ENCODE measurements at places on chromosomes 13 and 19.

- no peak for DNase-seq
Observed at GRCh38 chr13:99433543-99434075, 67.7 kb upstream of the TM9SF2 start.

DNA sequence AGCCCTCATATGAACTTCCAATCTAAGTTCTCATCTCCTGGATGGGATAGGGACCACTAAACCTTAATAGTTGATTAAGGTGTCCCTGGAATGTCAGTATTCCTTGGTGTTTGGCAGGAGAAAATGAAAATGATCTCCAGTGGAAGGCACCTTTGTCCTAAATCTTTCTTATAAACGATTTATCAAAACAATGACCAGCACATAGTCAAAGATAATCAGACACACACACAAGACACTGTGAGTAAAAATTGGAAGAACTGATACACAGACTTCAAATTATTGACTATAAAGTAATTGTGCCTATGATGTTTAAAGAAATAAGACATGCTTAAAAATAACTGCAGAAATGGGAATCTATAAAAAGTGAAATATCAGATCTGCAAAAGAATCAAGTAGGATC lies 13.7 kb downstream of the CEBPA start:
- DNase-seq: no peak

GRCh38 chr13:40993987-40994386 lies 25.1 kb downstream of the ELF1 start:
- no peak for DNase-seq

DNA sequence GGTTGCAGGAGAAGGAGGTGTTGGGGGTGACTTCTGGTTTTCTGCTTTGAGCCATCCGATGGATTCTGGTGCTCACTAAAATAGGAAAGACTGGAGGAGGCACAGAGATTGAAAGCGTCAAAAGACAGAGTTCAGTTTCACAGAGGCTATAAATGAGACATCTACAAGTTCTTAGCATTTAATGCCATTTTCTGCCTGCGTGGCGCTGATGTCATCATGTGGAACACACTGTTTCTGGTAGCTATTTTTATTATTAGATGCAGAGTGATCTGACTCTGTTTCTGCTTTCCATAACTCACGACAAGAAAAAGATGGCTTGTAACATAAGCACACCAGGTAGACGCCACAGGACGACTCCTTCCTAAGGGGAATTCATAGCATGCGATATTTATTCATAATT lies 3.3 kb upstream of the SLC39A3 start:
- DNase-seq: no peak

- DNase-seq: no peak
Observed at GRCh38 chr13:47415048-47415447, 518.2 kb upstream of the HTR2A start.

- DNase-seq: no peak
Observed at GRCh38 chr13:28033894-28034655, 45.6 kb upstream of the URAD start.

GRCh38 chr19:514166-514663 lies 6.9 kb downstream of the TPGS1 start:
- DNase-seq: no peak

GRCh38 chr13:26440111-26440510 lies 117.4 kb upstream of the WASF3 start:
- no peak for DNase-seq

DNA sequence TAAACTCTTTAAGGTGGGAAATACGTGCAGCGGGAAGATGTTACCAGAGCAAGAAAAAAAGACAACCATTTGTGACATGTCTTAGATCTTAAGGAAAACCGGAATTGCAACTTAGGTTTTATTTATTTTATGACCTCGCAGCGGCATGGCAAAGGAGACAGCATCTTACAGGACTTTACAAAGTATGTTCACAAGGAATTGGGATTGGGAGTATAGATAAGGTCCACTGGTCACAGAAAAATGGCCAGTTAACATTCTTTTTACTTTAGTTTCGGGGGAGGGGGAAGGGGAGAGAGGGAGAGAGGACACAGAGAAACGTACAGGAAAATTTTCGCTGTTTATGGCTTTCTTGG lies 104.5 kb upstream of the DIAPH3 start:
- DNase-seq: no peak

- no peak for DNase-seq
Observed at GRCh38 chr19:6297202-6297601, 17.4 kb upstream of the MLLT1 start.

- DNase-seq: no peak
Observed at GRCh38 chr19:51124729-51125128, at the start of gene SIGLEC9. TSS of gene SIGLEC9 (plus strand) at chr19:51124906. CDS start at chr19:51124975, 69 bp downstream.

Measured in CD4-positive, alpha-beta T cell treated with Interleukin-17A for 1 hour (primary cell).